Liver (tissue), 10 donors: ENCODE measurements at places on chromosomes 6 and 20.

GRCh38 chr6:111565326-111566221, 40.1 kb downstream of the TRAF3IP2 start:
- DNase-seq: no peak

DNA sequence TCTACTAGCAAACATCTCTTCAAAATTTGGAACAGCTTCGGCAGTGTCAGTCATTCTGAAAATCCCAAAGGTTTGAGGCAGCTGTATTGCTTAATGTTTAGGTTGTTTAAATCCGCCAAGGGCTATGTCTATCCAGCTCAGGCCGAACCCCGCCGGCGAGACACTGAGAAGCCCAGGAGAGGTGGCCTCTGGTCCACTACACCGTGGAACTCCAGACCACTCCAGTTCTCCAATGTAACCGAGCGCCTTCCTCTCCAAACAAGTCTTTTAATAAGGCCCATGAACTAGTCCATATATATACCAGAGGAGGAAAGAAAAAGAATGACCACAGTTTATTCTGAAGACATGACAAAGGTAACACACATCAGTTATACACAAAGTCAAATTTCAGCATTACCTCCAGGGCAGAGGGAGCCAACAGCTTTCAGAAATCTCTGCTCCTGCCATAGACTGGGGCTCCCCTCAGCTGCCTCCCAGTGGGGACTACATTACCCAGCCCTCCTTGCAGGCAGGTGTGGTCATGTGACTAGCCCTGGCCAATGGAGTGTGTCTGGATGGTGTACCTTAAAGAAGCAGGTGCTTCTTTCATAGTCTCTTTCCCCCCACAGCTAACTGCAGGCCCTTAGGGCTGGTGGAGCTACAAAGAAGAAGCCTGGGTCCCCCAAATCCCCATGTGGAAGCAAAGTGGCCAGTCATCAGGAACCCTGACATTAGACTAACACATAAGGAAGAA, at the start of gene RAMACL:
Gene RAMACL (minus strand): TSS at position 255 of the 733 bp plus-strand sequence. CDS start 201 bp downstream, at position 54.
- no peak for DNase-seq

GRCh38 chr6:110741517-110741916, 73.8 kb downstream of the CDK19 start:
- no peak for DNase-seq

DNA sequence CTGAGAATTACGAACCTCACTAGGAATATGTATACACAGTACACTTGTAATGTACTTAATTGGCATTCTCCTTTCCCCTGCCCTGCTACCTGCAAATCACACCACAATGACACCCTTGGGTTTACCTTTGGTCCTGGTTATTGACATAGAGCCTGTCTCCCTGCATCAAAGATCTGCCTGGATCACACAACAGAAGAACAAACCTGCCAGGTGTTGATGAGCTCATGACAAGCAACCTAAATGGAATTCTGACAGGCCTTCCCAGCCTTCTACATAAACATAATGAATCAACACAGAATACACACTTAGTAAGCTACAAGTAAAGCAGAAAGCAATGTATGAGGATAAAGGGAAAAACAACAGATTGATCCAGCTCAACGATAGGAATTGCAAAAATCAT, 95.6 kb downstream of the HDGFL1 start:
- DNase-seq: no peak

GRCh38 chr6:136782021-136782770, 10.1 kb downstream of the MAP3K5 start:
- no peak for DNase-seq
